ENCODE measurements at places on chromosomes 2 and 18.

GRCh38 chr2:74093426-74093825 is 54.3 kb downstream of the BOLA3 start:
- no peak for DNase-seq

- no peak for DNase-seq
These were observed 5.2 kb downstream of the ARHGAP25 start for GRCh38 chr2:68739595-68740399.

GRCh38 chr2:196252408-196253115 is 81.2 kb upstream of the STK17B start:
- DNase-seq: no peak

- no peak for DNase-seq
These were observed 43.3 kb downstream of the DDX1 start for GRCh38 chr2:15634846-15635490.

GRCh38 chr2:9703085-9703678 is 72.4 kb upstream of the YWHAQ start:
- peak; percentile 73 for DNase-seq

DNA sequence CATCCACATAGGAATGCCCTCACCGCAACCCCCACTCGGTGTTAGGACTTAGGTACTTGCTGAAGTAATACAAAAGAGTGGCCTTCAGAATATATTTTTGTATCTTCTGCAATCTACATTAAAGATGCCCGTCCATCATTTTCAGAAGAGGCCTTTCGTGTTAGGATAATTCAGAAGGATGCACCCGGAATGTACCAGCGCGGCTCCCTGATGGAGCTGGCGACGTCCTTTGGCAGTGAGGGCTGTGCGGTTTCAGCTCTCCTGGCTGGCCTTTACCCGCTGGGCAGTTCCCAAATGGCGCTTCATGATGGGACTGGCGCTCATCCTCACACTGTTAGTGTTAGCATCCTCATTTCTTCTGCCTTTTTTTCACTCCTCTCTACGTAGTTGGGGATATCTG is 15.3 kb downstream of the TWIST2 start:
- no peak for DNase-seq

- DNase-seq: no peak
These were observed 8.9 kb downstream of the BOLA3 start for GRCh38 chr2:74138600-74139323.

GRCh38 chr18:74530584-74530862 is 3.8 kb upstream of the CNDP1 start:
- DNase-seq: no peak

GRCh38 chr2:223935459-223936125 is 9.5 kb downstream of the WDFY1 start:
- DNase-seq: no peak

GRCh38 chr2:231392431-231393148 is 2.9 kb upstream of the B3GNT7 start:
- no peak for DNase-seq

GRCh38 chr2:70425682-70426301 is 123.9 kb upstream of the FAM136A start:
- DNase-seq: no peak

- no peak for DNase-seq
These were observed 69.4 kb upstream of the TTC27 start for GRCh38 chr2:32558492-32558891.

- no peak for DNase-seq
These were observed 183.4 kb upstream of the FN1 start for GRCh38 chr2:215619022-215619958.

DNA sequence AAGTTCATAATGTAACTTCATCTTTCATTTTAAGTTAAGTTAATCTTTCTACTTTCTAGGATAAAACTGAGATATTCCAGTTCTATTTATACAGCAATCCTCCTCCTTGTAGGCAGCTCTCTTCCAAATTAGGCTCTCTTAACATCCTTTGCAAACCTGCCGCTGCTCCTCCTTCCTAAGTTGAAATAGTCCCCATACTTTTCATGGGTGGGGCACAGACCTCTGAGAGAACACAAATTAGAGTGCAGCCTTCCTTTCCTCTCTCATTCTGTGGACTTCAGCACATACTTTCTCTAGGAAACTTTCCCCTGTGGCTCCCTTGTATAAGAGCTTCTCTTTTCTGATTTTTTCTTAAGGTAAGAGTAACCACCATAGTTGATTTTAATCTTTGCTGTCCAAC is 28.3 kb downstream of the TWSG1 start:
- no peak for DNase-seq

DNA sequence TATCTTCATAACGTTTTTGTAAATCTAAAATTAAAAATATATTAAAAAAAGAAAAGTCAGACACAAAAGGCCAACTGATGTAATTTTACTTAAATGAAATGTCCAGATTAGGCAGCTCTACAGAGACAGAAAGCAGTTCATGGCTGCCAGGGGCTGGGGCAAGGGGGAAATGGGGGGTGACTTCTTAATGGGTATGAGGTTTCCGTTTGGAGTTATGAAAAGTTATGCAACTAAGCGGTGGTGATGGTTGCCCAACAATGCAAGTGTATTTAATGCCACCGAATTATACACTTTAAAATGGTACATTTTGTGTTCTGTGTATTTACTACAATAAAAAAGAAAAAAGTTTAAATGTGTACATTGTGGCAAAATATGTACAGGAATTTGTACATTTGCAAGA is 70.2 kb upstream of the TEX51 start:
- no peak for DNase-seq

DNA sequence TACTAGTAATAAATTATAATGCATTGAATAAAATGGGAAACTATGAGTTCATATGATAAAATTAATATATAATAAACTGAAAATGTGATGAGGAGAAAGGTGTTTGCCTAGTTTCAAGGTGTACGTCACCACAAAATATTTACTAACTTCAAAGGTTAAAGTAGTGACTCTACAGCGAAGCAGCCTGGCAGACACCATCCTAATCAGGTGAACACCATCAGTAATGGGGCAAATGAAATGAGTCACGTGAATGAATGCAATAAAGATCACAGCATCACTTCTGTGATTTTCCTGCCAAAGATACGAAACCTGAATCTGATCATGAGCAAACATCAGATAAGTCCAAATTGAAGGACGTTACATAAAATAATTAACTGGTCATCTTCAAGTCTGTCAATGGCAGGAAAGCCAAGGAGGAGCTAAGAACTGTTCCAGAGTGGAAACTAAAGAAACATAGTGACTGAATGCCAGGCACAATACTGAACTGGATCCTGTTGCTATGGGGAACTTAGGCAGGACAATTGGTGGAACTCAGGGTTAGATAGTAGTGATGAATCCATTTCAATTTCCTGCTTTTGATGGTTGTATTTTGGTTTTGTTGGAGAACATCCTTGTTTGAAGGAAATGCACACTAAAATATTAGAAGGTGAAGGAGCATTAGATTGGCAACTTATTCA is 12.1 kb upstream of the NOSTRIN start:
- DNase-seq: no peak

DNA sequence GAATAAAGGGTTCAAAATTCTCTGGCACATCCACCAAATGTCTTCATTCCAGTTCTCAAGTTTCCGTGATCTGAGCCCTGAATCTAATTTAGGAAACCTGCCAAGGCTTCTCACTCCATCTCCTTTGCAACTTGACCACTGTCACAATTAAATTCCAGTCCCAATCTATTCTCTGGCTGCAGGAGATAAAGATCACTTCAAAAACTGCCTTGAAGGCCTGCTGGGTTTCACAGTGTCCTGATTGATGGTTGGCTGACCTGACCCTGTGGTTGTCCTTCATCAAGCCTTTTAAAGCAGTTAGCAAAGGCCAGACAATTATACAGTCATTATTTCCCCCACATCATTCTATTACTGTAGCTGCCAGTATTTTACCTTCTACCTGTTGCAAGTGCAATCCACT is 60.3 kb upstream of the DNAJC10 start:
- no peak for DNase-seq

DNA sequence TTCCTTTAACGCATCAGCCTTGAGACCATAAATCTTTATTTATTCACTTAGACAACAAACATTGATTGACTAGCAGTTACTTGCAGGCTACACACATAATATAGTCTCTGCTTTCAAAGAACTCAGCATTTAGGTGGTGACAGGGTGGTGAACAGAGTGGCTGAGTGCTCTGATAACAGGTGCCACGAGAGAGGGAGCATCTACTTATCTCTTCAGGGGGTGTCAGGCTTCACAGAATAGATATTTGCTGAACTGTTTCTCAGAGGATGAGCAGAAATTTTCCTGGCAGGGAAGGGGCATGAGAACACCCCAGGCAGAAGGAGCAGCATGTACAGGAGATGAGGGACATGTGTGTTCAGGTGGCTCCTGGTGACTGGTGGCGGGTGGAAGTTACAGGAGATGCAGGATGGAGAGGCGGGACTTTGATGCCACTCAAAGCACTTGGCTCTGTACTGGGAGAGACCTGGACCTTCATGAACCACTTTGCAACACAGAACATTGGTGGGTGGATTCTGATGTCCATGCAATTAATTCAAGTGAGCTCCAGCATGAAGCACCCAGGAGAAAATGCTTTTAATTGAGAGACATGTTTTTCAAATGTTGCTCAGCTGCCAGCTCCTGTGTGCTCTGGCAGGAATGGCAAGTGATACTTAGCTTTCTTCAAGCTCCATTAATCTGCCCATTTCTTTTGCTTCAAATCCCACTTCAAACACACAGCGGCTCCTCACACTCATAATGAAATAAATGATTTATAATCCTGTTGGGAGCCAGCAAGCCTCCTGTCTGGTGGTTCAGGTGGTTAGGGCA is 248.9 kb downstream of the MYCN start:
- DNase-seq: no peak

- no peak for DNase-seq
These were observed 670.3 kb upstream of the SALL3 start for GRCh38 chr18:78309307-78309706.

GRCh38 chr18:10072671-10073175 is 158.9 kb downstream of the VAPA start:
- no peak for DNase-seq

- DNase-seq: no peak
These were observed 80.8 kb upstream of the LCLAT1 start for GRCh38 chr2:30366199-30366691.

GRCh38 chr2:221851531-221852045 is 279.5 kb upstream of the EPHA4 start:
- no peak for DNase-seq

DNA sequence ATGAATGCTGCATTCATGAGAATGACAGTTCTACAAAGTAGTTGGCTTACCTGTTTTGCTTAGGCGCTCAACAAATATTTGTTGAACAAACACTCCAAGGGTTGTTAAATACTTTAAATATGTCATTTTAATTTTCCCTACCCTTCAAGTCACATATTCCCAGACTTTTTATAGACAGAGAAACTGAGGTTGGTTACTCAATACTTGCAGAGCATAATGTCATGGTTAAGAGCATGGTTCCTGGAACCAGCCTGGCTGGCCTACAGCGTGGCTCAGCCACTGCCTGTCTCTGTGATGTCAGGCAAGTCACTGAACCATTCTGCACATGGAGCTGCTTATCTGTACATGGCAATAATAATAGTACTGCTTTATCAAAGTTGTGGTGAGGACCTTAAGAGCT is 120.0 kb upstream of the STK17B start:
- DNase-seq: no peak

DNA sequence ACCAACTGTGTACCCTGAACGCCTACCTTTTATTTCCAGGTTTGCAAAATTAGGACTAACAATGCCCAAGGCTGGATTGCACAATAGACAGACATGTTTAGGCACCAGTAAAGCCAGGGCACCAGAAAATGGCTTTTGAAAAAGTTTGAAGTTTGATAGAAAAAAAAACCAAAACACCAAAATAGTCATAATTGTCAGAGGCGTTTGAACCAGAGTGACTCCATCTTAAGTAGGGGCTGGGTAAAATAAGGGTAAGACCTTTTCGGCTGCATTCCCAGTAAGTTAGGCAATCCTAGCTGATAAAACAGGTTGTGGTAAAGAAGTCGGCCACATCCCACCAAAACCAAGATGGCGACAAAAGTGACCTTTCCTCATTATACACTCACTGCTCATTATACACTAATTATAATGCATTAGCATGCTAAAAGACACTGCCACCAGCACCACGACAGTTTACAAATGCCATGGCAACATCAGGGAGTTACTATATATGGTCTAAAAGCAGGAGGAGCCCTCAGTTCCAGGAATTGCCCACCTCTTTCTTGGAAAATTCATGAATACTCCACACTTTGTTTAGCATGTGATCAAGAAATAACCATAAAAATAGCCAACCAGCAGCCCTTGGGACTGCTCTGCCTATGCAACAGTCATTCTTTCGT is 105.1 kb upstream of the MSH2 start:
- no peak for DNase-seq

DNA sequence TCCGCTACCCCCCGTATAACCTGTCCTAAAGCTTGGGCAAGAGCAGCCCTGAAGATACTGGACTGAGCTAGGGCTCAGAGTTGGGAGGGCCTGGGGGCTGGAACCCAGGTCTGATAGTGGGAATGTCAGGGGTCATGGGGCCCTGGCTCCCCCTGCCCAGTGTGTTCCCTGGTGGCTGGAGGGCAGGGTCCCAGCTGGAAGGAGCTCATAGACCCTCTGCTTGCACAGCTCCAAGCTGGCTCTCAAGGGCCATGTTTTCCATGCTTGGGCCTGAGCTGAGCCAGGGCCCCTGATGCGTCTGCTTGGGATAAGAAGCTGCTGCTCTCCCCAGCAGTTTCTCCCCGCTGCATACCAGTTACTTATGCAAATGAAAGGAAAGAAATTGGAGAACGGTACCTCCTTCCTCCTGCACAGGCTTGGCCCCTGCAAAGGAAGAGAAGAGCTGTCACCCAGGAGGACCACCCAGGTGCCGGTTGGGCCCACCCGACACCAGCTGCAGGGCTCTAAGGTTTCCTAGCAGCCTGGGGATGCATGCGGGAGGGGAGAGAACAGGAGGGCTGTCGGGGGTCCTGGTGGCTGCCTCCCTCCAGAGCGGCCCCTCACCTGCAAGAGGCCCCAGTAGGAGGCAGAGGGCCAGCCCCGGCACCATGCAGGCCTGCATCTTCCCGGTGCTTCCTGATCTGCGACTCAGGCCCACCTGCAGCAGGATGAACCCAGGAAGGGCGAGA is 628 bp downstream of the OTOS start:
- DNase-seq: no peak

DNA sequence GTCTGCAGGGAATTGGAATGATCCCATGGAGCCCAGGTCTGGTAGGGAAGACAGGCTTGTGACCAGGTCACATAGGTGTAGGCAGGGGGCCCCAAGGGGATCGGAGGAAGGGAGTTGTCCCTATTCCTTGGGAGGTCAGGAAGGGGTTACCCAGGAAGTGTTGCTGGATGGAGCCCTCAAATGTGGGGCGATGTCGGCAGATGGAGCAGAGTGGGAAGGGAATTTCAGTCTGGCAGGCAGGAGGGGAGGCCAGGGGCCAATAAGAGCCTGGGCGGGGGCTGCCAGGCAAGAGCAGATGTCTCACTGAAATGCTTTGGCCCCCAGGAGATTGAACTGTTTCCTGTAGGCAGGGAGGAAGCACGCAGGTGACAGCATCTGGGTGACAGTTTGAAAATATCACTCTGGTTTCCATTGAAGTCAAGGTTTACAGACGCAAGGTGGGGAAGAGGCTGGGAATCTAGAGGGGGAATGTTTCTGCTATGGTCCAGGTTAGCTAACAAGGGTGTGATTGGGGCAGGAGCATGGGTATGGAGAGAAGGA is 81.5 kb upstream of the SMAD2 start:
- DNase-seq: no peak

Data from activated CD8-positive, alpha-beta memory T cell treated with anti-CD3 and anti-CD28 coated beads for 1 hour (primary cell).